ENCODE measurements at places on chromosomes 7 and 10.

- no peak for DNase-seq
Measured at GRCh38 chr10:6400331-6400730, 179.7 kb downstream of the PRKCQ start.

DNA sequence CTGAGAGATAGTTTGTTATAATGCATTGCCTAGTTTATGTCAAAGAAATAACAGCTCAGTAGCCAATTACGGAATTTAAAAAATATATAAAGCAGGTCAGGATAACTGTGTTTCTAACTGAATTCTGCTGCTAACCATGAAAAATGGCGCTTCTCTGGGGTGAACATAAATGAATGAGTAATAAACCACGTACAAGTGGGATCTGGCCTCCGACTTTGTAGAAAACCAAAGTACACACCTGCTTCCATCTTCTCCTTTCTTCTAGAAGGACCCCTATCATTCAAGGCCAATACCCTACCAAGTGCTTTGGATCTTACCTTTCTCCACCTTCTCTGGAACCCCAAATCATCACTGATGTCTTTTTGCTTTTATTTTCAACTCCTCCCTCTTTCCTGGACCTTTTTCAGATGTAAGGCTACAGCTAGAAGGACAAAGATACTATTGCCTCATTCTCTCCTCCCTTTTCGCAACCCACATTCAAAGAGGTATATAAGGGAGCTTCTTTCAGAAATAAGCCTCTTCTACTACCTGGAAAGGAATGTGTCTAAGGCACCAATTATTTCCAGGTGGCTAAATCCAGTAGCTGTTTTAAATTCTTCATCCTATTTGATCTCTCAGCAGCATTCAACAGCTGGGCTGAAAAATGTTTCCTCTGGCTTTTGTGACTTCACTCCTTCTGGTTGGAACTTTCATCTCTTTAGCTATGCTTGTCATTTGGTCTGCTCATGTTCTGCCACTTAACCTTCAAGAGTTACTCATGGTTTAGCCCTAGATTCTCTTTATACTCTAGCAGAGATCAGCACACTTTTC is 37.7 kb downstream of the NAMPT start:
- DNase-seq: no peak

GRCh38 chr10:86968271-86968993 is at the start of gene ADIRF:
TSS of gene ADIRF (plus strand) at chr10:86968482. CDS start at chr10:86968545, 63 bp downstream.
- no peak for DNase-seq

DNA sequence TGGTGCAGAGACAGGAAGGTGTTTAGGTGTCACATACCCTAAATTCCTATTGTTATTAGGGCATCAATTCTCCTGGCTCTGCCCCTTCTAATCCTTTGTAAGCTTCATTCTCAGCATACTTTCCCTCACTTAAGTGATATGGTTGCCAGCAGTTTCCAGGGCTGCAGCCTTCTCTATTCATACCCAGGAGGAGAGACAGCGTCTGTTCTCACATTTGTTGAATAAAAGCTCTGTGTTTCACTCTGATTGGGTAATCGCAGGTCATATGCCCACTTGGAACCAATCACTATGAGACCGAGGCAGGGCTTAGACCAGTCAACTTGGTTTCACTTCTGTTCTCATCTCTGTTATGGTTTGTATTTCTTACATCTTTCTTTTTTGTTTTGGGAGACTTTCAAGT is 109.6 kb upstream of the MTPN start:
- peak; percentile 44 for DNase-seq

DNA sequence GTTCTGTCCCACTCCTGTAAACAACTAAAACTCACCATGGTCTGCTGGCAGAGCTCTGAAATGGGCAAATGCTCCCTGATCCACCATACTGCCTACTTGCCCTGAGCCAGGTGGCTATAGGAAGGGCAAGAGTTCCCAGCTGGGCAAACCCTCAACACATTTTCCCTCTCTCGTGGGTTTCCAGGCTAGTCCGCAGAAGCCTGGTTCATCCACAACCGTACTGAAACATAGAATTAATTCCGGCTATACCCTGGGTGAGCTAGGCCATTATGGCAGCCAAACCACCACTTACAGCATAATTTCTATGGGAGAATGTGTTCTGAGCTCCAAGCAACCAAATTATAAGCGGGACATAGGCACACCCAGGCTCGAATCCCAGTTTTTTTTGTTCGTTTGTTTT is 20.1 kb upstream of the DDIT4 start:
- no peak for DNase-seq

GRCh38 chr7:149468208-149468607 is 7.3 kb upstream of the ZNF777 start:
- DNase-seq: no peak
